ENCODE measurements at places on chromosomes 3 and 15. TPM values are rescaled to one million over a fixed set of nuclear protein-coding genes. Genes with fewer than 3 reads are reported as not detected.

Gene RSRC1
- 44.9 TPM for total RNA-seq

Gene SOX2
- total RNA-seq, result not detected

Gene GOLGA6L4
- 1.0 TPM for total RNA-seq

Gene TLR9
- 0.74 TPM for total RNA-seq

Gene AMT
- 4.1 TPM for total RNA-seq

Gene DISP2
- 0.04 TPM for total RNA-seq

Gene CPLX3
- total RNA-seq, result 0.11 TPM

Gene SNURF
- 2.5 TPM for total RNA-seq

Data from activated CD4-positive, alpha-beta T cell treated with anti-CD3 and anti-CD28 coated beads for 36 hours (primary cell).